GOT3 (cell line): ENCODE measurements at places on chromosomes 4 and X.

DNA sequence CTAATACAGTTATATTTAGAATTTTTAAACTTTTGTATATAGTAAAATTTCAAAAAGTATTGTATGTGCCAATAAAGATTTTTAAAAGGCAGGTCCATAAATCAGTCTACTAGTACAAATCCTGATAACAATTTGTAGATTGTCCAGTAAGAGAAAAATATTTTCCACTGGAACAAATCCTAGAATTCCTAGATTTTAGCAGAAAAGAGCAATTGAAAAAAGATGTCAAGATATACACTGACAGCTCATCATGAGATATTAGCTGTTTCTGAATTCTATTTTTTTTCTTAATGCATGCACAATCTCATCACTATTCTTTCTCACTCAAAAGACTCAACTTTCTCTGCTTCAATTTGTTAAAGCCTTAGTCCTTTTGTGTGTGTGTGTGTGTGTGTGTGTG, 289.2 kb upstream of the MAD2L1 start:
- DNase-seq, result no peak

GRCh38 chr4:114866901-114867670, 246.3 kb downstream of the NDST4 start:
- no peak for DNase-seq

- no peak for DNase-seq
These were observed 919 bp downstream of the SOWAHD start for GRCh38 chrX:119759248-119759766.

DNA sequence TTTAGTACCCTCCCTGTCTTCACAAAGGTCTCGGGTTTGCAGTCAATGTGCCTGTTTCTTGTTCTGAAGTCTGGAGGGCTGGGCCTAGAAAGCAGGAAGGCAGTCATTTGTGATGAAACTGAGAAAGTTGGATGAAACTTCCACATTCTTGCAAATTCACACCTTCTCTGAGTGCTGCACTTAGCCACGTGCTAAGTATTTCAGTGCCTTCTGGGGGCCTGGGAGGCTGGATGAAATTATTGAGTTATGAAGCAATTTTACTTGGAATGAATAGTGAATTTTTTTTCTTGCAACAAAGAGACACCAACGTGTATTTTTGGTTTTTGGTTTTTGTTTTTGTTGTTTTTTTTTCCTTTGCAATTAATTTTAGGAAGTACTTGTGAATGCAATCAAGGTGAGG, 71.2 kb downstream of the MSX1 start:
- DNase-seq, result no peak

GRCh38 chr4:76585897-76586360, 150.9 kb downstream of the SHROOM3 start:
- no peak for DNase-seq

GRCh38 chrX:30880058-30880457, 9.0 kb downstream of the TAB3 start:
- DNase-seq, result no peak

DNA sequence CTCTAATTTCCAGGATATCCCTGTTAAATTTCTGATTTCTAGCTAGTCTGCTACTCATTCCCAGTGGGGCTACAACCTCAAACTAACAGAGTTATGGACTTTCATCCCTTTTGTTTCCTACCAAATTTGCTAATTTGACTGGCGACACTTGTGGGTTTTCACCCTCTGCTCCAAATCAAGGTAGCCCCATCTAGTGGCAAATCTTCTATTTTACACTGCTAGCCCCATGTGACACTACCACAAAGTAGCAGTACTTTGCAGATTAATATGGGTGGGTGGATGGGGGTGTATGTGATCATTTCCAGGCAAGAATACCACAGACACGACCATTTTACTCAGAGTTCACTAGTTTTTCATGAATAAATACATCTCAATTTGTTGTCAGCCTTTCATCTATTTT, 150.3 kb downstream of the MSL3 start:
- no peak for DNase-seq

GRCh38 chr4:113678641-113679040, 82.9 kb downstream of the CAMK2D start:
- no peak for DNase-seq

- no peak for DNase-seq
These were observed 9.5 kb downstream of the UBQLN2 start for GRCh38 chrX:56572975-56573374.

- no peak for DNase-seq
These were observed 43.7 kb downstream of the NLGN4X start for GRCh38 chrX:6184900-6185515.

DNA sequence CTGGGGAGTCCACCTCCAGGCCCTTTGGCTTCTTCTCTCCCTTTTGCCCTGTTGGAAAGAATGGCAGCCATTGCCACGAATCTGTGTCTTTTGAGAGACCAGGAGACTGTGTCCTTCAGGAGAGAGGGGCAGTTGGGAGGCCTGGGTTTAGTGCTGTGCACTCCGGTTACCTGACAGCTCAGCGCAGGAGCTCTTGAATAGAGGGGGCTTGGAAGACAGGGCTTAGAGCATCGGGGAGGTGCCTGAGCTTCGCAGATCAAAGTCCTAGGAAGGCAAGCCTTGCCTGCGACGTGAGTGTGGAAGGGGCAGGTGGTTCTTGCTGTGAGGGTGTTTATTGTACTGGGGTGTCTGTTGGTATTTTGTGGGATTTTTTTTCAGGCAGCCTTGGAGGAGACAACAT, 41.9 kb upstream of the TADA2B start:
- DNase-seq, result no peak

DNA sequence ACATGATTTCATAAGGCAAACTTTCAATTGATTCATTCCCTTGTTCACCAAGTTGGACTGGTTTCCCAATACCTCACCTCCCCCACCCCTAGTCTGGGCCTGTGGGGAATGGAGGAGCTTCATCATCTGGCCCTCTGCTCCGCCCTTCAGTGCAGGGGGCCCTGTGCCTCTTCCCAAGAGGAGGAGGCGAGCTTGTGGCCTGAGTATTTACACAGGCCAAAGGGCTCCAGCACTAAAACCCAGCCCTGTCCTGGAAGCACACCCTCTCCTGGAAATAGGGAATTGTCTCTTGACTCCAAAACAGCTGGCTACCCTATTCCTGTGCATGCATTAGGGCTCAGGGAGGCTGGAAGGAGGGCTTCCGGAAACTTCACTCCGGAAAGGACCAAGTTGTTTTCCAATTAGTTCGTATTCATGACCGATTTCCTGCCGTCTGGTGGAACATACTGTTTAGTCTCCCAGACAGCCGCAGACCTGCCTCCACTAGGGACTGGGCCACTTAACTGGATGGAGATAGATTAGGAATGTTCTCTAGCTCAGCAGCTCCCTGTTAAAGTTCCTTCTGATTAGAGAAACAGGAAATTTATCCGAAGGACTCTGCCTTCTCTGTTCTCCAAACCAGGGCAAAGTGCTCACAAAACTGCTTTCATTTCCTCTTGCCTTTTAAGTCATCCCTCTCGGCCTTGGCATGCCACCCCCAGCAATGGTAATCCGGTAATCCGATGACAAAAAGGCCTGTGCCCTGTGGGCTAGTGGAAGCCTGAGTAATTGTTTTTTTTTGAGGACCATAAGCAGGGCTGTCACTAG, 5.8 kb downstream of the SRPX2 start:
- no peak for DNase-seq

GRCh38 chr4:153418558-153418957, 47.6 kb upstream of the TMEM131L start:
- no peak for DNase-seq

DNA sequence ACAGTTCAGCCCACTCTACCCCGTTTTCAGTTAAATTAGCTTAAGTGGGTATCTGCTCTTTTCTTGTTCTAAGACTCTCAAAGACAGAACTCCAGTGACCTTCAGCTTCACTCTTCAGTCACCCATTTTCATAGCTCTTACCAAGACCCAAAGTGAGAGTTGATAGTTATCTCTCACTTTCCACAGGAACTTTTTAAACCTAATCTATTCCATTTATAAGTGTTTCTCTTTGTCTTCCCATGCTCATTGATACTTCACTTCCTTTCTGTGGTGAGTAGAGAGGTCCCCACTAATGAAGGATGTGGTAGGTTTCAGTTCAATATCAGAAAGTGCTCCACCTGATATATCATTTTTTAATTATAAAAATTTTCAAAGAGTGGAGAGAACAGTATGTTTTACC, 33.4 kb downstream of the COX18 start:
- no peak for DNase-seq

GRCh38 chr4:155602351-155603140, 64.1 kb upstream of the GUCY1A1 start:
- no peak for DNase-seq

DNA sequence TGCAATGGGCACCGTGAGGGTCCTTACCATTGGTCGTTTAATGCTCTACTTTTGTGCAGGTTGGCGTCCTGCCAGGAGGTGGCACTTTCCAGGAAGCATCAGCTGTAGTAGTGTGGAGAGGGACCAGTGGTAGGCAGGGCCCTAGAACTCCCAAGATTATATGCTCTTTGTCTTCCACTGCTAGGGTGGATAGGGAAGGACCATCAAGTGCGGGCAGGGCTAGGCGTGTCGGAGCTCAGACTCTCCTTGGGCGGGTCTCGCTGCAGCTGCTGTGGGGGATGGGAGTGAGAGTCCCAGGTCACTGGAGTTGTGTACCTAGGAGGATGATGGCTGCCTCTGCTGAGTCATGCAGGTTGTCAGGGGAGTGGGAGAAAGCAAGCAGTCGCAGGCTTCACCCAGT, 134.7 kb downstream of the KLF8 start:
- no peak for DNase-seq

- no peak for DNase-seq
These were observed 22.3 kb downstream of the TMPRSS11D start for GRCh38 chr4:67861513-67861912.

DNA sequence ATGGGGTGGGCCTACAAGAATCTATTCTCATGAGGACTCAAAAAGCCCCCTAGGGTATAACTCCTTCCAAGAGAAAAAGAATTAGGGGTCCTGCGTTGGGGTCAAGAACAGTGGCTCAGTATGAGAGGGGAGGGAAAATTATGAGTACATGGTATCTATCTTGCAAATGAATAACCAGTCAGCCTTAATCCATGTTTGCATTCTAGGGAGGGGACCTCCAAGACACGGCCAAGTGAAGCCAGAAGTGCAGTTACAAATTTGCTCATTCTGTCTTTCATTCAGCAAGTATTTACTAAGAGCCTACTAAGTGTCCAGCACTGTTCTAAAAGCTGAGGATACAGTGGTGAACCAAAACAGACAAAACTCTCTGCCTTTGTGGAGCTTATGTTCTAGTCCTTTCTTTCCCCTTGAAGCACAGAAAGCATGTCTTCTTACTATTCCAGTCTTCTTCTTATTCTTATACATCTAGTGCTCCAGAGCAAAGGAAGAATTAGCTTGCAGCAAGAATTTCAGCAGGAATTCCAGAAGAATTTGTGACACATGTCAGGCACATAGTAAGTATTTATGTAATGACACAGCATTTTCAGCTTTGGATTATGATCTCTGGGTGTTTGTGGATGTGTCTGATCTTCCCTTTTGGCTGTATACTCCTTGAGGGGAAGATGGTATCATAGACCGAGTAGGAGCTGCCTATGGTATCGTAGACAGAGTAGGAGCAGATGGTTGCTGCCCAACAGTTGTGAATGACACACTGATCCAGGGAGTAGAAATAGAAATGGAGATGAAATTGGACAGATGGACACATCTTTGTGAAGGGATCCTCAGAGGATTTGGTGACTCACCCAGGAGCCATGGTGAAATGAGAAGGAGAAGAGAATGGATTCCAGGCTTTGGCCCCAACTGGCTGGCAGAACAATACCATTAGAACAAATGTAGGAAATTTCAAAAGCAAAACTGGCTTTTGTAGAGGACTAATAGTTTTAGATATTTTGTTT, 75.9 kb downstream of the COQ2 start:
- DNase-seq, result no peak

DNA sequence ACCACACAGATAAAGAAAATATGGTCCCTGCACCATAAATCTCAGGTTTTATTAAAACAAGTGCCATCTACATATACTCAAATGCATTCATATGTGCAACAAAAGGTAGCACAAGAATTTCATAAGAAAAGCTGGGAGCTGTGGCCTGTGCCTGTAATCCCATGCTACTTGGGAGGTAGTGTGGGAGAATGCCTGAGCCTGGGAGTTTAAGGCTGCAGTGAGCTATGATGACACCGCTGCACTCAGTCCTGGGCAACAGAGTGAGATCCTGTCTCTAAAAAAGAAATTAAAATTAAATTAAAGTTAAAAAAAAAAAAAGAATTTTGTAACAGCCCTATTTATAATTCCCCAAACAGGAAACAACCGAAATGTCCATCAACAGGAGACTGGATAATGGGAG, 81.3 kb upstream of the JADE1 start:
- no peak for DNase-seq

DNA sequence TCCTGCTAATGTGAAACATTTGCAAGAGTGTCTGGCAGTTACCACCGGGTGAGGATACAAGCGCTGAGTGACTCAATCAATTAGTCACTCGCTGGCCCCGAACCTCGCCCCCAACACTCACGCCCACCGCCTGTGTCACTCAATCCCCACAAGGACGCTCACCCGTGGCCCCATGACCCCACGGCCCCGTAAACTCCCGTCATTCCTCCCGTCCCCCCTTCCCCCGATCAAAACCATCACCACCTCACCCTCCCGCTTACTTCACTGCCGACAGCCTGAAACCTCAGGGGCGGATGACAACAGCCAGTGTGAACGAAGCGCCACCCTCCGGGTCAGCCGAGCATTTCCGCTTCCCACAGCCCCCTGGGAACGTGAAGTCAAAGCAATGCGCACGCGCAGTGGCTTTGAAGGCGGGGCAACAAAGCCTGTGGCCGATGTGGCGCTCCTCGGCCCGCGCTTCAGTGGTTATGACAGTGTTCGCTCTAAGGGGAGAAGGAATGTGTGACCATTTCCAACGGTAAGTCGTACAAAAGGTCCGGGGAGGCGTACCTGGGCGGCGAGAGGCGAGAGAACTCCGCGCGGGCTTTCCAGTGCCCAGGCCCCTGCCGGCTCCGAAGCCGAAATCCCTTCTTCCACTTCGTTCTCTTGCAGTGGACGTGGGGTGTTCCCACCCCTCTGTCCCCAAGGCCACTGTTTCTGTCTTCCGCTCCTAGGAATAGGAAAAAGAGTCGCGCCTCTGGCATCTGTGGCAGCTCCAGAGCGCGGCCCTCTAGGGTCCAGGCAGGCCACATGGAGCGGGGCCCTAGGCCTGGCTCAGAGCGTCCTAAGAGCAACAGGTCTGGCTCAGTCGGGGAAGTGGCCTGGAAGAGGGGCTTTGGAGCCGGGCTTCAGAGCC, at the start of gene ZNF674:
Gene ZNF674, minus strand, starts transcription at position 311 of the 895 bp plus-strand sequence. CDS start 3,334 bp downstream, outside the sequence.
- DNase-seq, result peak; percentile 58

- no peak for DNase-seq
These were observed 47.5 kb downstream of the TIGD4 start for GRCh38 chr4:152731997-152732396.

DNA sequence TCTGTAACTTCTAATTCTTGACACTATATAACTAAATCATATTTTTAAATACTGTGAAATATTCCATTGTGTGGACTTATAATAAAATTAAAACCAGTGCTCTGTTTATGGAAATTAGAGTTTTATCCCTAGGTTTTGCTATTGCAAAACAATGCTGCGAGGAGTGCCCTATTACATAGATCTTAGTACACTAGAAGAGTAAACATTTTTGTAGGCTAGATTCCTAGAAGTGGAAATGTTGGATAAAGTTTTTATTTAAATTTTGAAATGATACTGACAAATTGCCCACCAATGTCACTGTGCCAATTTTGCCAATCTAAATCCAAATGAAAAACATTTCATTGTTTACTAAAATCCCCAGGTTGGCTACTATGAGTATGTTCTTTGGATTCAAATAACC, 99.7 kb downstream of the IL1RAPL2 start:
- DNase-seq, result no peak

- DNase-seq, result no peak
These were observed 69.3 kb downstream of the GPC4 start for GRCh38 chrX:133346026-133346425.

- DNase-seq, result no peak
These were observed 485.5 kb downstream of the TRAM1L1 start for GRCh38 chr4:116599859-116600258.

GRCh38 chr4:1246901-1247863, 1.7 kb downstream of the CTBP1 start:
- DNase-seq, result no peak
